Lung microvascular endothelial cell (primary cell): ENCODE measurements at places on chromosomes 4 and X. TPM values are rescaled to one million over a fixed set of nuclear protein-coding genes. Genes with fewer than 3 reads are reported as not detected.

RIBC1 gene
- total RNA-seq = under 0.01 TPM in 1 of 2 replicates, not detected in the other

UGT2B15 gene
- total RNA-seq = not detected in 2 replicates

DNA sequence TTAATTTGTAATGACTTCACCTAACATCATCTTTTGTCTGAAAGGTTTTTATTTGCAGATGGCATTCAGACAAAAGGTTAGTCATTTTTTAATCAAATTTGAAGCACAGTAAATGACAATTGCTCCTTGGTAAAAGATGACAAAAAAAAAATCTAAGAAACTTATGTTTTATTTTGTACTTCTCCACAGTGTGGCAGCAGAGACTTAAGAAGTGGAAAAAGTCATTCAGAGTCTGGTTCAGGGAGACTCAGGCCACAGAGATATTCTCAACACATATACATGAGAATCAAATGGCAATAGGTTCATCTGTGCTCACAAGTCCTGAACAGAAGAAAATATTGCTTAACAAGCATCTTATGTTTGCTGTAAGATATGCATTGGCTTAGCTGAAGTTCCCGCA is 436.2 kb downstream of the KCNIP4 start:
- DNase-seq = peak; percentile 39

DNA sequence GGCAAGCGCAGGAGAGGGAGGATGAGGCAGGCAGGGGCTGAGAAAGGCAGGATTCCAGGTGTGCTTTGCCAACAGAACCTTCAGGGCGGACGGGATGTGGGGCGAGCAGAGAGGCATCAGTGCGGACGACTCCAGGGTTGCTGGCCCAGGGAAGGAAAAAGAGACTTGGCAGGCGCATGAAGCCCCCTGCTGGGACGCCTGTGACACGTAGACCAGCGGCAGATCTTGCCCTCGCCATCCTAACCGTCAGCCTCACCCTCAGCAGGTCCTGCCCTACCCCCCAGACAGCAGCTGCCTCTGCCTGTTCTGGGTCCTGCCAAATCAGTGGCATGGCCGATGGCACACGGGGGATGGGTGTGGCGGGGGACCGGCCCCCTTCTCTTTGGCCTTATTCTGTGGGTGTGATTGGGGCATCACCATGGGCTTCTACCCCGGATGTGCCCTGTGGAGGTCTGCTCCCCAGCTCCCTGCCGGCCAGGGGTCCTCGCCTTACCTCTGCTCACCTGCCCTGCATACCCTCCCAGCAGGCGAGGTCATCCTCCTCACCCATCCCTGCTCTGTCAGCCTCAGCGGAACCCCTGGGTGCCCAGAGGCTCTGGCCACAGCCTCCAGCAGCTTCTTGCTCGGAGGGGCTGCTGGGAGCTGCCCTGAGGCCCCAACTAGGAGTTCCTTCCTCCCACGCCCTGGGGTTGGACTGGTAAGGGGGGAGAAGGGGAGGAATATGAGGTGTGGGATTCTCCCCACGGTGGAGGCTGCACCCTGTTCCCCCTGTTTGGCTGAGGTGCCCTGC is 2.9 kb upstream of the SH3BP2 start:
- DNase-seq = peak; percentile 0

GRCh38 chr4:27018076-27018475 is 157.4 kb downstream of the STIM2 start:
- no peak for DNase-seq

DNA sequence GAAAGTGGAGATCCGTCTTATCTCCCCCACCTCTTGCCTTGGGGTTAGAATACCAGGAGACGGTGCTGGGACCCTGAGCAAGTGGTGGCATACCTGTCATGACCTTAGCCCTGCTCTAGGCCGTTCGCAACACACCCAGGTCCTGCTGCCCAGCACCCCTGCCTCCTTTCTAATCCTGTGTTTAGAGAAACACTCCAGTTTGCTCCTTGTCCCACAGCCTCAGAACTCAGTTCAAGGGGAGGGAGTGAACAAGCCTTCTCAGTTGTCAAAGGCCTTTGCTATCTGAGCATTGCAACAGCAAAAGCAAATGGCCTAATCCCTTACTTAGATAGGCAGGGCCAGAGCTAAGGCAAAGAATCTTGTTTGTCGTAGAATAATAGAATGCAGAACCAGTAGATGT is 67.9 kb downstream of the CHRNA9 start:
- no peak for DNase-seq

CLDN2 gene
- total RNA-seq = not detected in 2 replicates

- DNase-seq = no peak
Observed at GRCh38 chr4:8472158-8472688, 31.6 kb downstream of the TRMT44 start.
